ENCODE measurements at places on chromosomes 16 and 17. TPM values are rescaled to one million over a fixed set of nuclear protein-coding genes. Genes with fewer than 3 reads are reported as not detected.

GRCh38 chr16:78294538-78295225 lies 195.2 kb downstream of the WWOX start:
- no peak for DNase-seq

GRCh38 chr16:75293173-75293572 lies 41.7 kb upstream of the BCAR1 start:
- DNase-seq: no peak

DNA sequence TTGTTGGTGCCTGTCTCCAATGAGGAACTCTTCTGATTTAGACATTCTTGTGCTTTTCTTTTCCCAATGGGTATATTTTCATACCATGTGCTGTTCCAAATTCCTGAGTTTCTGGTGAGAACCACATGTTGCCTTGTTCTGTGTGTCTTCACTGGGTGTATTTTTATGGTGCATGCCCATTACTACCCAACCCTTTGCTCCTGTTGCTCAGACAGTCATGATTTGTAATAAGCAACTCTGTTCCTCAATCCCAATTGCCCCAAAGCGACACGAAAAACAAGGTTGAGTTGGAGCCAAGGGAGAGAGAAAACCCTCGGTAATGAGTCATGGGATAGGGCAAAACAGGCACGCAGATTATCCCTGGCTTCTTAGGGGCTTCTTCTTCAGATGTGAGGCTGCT lies 101.8 kb downstream of the ABCA8 start:
- no peak for DNase-seq

GRCh38 chr17:65892912-65893377 lies 299.0 kb downstream of the CEP112 start:
- DNase-seq: no peak

DNA sequence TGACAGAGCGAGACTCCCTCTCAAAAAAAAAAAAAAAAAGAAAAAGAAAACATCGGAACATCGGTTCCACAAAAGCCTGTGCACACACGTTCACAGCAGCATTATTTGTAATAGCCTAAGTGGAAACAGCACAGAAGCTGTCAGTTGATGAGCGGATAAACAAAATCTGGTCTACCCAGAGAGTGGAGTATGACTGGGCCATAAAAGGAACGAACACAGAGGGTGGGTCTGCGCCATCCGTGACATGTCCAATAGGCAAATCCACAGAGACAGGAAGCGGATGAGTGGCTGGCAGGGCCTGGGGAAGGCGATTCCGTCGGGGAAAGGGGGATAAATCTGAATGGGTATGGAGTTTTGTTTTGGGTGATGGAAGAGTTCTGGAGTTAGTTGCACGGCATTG lies 212.2 kb upstream of the CIBAR2 start:
- no peak for DNase-seq

DNA sequence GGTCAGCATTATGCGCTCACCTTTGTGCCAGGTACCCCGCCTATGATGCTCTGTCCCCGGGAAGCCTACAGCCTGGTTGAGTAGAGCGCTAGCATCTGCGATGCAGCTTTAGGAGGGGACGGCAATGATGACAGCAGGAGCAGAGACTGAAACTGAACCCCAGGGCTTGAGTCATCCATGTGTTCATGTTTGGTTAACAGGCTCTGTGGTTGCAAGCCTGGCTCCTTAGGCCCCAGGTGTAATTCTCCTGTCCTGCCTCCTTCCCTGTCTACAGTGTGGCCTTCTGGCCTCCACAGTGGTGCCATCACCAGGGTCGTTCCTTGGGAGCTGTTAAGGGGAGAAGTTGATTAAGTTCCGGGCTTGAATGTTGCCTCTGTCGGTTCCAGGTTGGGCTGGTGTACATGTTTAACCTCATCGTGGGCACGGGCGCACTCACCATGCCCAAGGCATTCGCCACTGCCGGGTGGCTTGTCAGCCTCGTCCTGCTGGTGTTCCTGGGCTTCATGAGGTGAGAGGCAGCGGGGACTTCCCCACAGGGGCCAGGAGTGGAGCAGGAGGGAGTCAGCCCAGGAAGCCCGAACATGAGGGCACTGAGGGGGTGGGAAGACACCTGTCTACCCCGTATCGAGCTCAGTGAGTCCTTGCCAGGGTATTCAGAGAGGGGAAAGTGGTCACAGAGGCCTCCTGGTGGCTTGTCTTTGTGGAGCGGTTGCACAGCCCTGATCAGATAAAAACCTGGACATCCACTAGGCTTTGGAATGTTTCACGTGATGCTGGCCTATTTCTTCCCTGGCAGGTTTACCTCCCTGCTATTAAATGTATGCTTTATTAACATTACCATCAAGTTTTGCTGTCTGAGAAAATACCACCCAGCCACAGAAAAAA lies 9.2 kb upstream of the NAT9 start:
- DNase-seq: no peak

DNA sequence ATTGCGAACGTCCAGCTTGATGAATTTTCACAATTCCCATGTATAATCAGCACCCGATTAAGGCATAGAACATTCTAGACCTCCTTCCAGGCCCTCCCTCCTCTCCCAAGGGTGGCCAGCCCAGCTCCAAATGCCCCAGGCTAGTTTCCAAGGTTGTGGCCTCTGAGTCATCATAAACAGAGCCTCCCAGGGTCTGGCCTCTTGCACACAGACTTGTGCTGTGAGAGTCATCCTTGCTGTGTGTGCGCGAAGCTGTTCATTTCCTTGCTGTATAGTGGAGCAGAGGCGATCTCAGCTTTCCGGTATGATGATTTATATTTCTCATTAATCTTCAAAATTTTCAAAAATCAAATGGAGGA lies 20.5 kb upstream of the JPH3 start:
- peak; percentile 95 for DNase-seq

STH gene
- polyA plus RNA-seq: not detected

Data from AG04450 (cell line).